ENCODE measurements at places on chromosomes 12 and 14. TPM values are rescaled to one million over a fixed set of nuclear protein-coding genes. Genes with fewer than 3 reads are reported as not detected.

TCL1B gene
- total RNA-seq, result not detected

SLC6A15 gene
- 1.1 TPM for total RNA-seq

DNA sequence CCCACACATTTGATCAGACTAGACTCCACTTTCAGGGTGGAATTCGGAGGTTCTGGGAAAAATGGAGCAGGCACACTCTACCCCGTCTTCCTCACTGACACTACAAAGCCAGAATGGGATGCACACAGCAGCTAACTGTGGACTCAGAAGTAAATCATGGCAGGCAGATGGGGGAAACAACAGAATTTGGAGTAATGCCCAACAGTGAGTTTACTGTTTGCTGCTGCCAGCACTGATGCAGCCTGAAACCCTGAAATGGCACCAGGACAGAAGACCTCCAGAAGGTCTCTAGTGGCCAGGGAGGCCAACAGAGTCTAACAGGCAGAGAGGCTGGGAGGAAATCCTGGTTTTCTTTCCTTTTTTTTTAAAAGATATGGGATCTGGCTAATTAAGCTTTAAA lies 24.6 kb downstream of the KCTD10 start:
- peaks cover 2% of the 10 kb centered on the region for H3K4me1 ChIP-seq
- no peak for DNase-seq
- H3K4me3 ChIP-seq, result no peak overlapping the region
- peak overlapping the region; percentile 47 for H3K27ac ChIP-seq
- H3K27me3 ChIP-seq, result no peaks in the 10 kb centered on the region

MAP4K5 gene
- 231 TPM for total RNA-seq

DNA sequence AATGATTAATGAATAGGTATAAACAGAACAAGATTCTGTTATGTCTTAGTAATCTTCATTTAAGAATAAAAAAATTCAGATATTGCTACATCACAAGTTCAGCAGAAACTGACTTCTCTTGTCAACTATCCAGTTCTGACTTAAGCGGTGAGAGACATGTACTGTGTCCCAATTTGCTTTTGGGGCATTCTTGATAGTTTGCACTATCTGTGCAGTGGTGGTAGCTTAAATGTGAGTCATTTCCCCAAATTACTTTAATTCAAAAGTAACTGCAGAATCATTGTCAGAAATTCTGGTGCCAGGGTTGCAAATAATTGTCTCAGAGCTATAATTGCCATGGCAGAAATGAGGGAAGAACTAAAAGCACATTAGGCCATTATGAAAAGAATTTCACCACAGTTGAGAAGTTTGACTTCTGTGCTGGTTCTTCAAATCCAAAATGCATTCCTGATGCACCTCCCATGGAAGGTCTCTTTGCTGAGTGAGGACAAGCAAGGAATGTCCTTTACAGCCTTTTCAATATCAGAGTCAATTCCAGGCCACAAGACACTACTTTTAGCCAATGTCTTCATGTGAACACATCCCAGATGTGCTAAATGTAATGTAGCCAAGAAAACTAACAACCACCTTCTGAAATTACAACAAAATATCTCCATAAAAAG lies 304.7 kb downstream of the SSPN start:
- H3K4me3 ChIP-seq, result no peak overlapping the region
- DNase-seq, result no peak
- H3K4me1 ChIP-seq, result no peaks in the 10 kb centered on the region
- H3K27ac ChIP-seq, result no peak overlapping the region
- no peaks in the 10 kb centered on the region for H3K27me3 ChIP-seq
- H3K36me3 ChIP-seq, result no peaks in the 10 kb centered on the region

DNA sequence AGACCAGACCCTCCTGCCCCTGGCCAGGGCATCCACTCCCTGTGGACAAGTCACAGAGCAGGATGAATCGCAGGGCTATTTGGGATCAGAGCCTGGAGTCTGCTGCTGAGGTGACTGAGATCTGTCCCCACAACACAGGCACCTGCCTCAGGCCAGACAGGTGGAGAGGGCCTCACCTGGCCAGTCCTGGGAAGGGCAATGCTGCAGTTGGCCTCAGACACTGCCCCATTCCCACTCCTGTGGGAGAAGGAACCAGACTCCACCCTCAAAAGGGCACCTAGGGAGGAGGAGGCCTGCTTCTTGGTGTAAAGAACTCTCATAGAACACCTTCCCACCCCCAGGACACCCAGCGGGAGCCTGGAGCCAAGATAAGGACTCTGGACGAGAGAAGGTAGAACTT lies 48.3 kb upstream of the PLEKHG6 start:
- H3K27me3 ChIP-seq, result no peaks in the 10 kb centered on the region
- H3K36me3 ChIP-seq, result no peaks in the 10 kb centered on the region
- DNase-seq, result no peak
